ENCODE measurements at places on chromosomes 4 and X. TPM values are rescaled to one million over a fixed set of nuclear protein-coding genes. Genes with fewer than 3 reads are reported as not detected.

Gene PRRG3
- not detected for total RNA-seq

Gene CC2D2A
- total RNA-seq: 1.7 TPM

- no peaks in the 10 kb centered on the region for H3K27me3 ChIP-seq
- no peaks in the 10 kb centered on the region for H3K36me3 ChIP-seq
- DNase-seq: no peak
- H3K4me1 ChIP-seq: no peaks in the 10 kb centered on the region
- no peak overlapping the region for H3K27ac ChIP-seq
- no peak overlapping the region for H3K4me3 ChIP-seq
These were observed 209.5 kb upstream of the PPP3CA start for GRCh38 chr4:101556842-101557241.

- no peak overlapping the region for H3K4me3 ChIP-seq
- no peak for DNase-seq
- H3K27ac ChIP-seq: no peak overlapping the region
- no peaks in the 10 kb centered on the region for H3K36me3 ChIP-seq
- H3K27me3 ChIP-seq: no peaks in the 10 kb centered on the region
These were observed 13.0 kb downstream of the SLIT2 start for GRCh38 chr4:20264688-20265087.

Measured in K562 (cell line).